NCI-H226 (cell line): ENCODE measurements at places on chromosomes 2 and 18.

DNA sequence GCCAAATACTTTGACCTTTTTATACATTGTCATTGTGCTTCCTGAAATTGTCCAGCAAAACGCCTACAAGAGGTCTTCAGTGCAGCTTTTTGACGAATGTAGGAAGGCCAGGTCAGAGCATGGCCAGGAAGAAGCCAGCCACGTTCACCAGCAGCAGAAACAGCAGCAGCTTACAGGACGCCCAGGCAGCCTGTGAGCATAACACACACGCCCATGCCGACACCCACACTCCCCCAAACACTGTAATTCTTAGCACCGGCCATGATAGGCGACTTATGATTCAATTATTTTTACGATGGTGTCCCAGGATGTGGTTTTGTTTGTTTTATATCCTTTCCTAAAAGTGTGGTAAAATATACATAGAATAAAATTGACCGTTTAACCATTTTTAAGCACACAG is 249.1 kb upstream of the SALL3 start:
- DNase-seq, result no peak

- DNase-seq, result no peak
Observed at GRCh38 chr2:176614930-176615329, 345.7 kb downstream of the MTX2 start.

DNA sequence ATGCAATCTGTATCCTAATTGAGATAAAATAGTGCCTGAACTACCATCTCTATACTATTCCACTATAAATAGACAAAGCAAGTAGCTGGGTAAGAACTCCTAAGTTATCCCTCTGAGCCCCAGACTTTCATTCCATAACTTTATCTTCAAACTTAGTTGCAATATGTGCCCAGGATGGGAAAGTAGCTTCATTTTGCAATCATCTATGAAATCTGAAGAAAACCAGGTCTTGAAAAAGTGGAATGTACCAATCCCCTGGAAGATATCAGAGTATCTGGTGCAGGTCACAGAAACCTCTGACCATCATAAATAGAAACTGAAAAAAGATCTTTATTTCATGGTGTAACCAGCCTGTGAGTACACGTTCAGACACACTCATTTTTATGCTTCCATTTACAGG is 78.1 kb upstream of the TMEM178A start:
- no peak for DNase-seq

DNA sequence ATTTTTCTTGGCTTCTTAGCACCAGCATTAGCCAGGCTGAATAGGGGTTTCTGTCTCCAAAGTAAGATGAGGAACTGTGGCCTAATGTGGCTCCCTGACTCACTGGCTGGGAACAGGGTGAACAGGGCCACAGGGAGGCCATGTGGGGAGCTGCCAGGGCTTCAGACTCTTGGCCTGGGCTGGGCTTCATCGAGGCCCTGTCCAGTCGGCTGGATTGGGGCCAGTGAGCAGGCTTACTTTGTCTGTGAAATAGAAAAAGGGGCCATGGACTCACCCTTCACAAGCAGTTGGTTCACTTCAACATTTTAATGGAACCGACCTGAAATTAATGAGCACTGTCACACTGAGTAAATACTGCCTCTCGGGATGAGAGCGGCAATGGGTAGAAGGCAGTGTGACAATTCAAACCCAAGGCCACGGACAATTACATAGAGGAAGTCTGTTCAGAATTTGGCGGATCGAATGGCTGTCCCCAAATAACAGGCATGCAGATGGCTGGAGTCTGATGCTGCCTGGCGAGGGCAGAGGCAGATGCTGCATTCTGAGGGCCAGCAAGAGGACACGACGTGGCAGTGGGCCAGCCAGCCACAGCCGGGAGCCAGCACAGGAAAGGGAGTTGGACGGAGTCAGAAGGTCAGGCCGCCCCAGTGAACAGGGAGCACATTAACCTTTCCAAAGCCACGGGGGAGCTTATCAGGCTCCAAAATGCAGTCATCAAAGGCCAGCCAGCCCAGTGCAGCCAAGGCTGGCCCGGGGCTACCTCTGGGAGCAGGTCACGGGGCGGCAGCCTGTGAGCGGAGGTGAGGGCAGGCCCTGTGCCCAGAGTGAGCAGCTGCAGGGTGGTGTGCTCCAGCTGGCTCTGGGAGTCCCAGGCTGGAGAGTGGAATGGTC is 146.6 kb upstream of the REV1 start:
- DNase-seq, result no peak

DNA sequence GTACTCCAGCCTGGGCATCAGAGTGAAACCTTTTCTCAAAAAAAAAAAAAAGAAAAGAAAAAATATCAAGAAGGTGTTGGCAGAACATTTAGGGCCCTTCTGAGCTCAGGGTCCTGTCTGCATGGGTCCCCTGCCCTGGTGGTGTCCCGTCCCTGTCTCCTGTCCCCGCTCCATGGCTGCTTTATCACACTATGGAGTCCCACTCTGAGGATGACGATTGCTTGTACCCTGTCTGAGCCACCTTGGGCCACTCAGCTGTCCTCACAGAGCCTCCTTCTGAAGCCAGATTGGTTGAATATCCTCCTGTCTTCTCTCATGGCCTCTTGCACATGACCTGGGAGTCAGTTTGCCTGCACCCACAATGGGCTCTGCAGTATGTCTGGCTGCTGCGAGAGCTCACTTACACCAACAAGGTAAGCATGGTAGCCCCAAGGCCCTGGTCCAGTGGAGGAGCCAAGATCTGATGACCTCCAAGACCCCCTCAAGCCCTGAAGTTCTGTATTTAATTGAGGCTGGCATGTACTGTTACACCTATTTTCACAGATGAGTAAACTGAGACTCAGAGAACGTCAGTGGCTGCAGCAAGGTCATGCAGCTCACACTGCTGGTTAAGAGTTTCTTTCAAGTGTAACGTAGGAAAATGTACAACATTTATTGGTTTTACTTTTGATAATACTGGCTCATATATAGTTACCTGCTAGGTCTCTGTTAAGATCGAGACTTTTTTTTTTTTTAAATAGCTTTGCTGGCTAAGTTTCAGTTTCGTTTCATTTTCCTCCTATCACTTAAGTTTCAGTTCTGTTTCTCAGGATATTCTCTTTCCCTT is 16.9 kb upstream of the ZCCHC2 start:
- DNase-seq, result no peak

DNA sequence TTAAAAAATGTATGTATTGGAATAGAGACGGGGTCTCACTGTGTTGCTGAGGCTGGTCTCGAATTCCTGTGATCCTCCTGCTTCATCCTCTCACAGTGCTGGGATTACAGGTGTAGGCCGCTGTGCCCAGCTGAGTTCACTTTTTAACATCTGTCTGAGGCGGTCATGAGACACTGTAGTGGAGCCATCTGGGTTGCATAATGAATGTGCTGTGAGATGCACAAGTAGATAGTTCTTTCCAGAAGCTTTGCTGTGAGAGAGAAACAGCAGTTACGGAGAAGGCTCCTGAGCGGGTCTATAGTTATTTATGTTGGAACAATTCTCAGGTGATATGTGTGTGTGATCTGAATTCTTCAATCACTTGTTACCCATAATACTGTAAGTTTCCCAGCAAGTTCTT is 3.1 kb downstream of the RMC1 start:
- DNase-seq, result no peak

GRCh38 chr2:238291550-238292281 is 3.3 kb upstream of the PER2 start:
- no peak for DNase-seq

DNA sequence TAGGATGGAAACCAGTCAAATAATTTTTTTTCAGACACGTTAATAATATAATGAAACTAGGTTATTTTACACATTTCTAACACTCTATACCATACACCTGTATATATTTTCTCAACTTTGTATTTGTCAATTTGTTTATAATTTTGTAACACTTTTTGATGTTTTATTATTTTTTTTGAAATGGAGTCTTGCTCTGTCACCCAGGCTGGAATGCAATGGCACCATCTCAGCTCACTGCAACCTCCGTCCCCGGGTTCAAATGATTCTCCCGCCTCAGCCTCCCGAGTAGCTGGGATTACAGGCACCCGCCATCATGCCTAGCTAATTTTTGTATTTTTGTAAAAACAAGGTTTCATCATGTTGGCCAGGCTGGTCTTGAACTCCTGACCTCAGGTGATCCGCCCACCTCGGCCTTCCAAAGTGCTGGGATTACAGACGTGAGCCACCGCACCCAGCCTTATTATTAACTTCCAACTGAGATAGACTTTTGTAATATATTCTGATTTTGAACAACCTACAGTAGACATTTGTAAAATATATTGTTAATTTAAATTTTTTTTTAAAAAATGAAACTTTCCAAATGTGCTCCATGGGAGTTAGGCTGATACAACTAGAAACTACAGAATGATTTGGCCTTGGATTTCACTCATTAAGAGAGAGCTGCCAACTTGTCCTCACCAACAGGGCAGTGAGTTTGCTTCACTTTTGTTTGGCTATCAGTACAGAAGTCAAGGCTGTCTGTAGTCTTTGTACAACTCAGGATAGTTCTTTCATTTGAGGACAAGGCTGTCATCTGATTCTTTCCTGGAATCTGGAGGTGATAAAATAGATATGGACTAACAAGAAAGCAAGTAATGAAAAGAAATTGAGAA is 33.9 kb upstream of the COBLL1 start:
- DNase-seq, result no peak

DNA sequence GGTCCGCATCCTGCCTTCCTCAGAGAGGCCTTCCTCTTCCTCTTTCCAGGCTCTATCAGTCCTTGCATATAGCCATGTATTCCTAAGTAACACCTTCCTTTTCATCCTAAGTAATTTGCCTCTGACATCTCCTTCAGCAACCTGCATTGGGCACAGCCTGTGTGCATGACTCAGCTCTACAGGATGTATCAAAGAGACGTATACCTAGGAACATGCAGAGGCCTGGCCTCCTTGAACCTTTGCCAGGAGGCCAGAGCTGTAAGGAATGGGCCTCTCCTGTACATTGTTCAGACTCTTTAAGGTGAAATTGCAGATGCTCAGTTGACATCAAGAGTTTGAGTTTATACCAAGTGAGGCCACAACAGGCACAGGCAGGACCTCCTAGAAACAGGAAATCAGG is 76.0 kb upstream of the CELF4 start:
- no peak for DNase-seq

DNA sequence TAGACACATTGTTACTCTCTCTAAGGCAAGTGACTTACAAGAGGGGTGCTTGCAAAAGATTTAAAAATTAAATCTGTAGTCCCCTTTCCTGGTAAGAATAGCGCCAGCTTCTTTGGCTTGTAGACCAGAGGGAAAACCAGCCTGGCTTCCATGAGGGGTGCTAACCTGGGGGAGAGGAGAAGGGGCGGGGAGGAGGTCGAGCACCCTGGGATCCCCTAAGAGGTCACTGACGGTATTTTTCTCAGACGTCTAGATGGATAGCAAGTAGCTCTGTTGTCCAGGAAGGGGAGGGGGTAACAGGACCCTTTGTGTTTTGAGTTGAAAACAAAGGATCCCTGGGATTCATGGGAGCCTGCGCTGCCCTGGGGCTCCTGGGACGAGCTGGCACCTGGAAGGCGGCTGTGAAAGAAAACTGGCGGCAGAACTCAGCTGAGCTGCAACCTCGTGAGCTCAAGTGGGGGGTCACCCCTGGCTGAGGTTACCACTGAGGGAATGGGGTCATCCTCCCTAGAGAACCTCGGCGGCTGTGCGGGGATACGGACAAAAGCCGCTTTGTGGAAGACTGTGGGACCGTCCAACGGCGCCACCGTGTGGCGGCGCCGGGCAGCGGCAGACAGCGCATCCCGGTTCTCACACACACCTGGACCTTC is 37.8 kb upstream of the MRPL19 start:
- peak; percentile 38 for DNase-seq

GRCh38 chr18:24846138-24846537 is 385.7 kb downstream of the HRH4 start:
- no peak for DNase-seq

DNA sequence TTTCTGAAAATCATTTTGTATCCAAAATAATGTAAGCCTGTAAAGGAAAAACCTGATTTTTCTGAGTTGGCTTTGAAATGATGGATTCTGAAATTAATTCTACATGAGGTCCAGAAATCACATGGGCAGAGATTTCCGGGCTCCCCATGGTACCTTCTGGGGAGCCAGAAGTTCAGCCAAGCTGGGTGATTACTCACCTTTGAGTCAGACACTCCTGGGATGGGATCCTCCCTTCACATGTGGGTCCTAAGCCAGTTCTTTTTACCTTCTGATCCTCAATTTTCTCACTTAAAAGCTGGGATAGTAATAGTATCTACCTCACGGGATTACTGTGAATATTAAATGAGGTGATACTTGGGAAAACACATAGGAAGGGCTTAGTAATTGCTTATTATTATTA is 179.8 kb upstream of the EPAS1 start:
- peak; percentile 79 for DNase-seq

DNA sequence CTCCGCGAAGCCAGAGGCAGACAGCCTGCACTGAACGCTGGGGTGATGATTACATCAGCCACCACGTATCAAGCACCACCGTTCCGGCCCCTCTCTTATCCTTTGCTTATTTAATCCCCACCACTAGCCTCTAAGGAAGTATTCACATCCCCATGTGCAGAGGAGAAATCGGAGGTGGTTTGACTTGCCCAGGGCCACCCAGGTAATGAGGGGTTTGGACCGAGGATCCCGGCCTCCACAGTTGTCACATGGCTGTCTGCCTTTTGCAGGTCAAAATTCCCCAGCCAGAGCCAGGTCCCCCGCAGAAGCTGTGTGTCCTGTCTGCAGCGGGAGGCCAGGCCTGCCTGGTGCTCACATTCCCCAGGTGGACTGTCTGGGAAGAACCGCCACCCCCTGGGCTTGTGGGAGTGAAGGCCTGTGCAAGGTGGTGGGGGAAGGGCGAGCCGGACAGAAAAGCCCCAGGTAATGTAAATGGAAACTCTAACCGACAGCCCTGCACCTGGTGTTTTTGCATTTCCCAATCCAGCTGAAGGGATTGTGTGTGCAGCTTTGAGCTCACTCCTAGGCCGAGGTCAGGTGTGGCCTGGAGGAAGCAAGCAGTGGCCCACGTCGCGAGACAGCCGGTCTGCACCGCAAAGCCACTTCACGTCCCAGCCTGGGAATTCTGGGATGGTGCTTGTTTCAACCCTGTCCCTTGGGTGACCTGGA is 108.5 kb upstream of the ID2 start:
- no peak for DNase-seq

- no peak for DNase-seq
Observed at GRCh38 chr2:237712477-237713377, 85.3 kb downstream of the LRRFIP1 start.

- no peak for DNase-seq
Observed at GRCh38 chr2:200617156-200618053, 31.6 kb downstream of the AOX1 start.

GRCh38 chr2:230861552-230862255 is 3.0 kb upstream of the ITM2C start:
- DNase-seq, result no peak

GRCh38 chr2:119736021-119736420 is 23.7 kb upstream of the PTPN4 start:
- no peak for DNase-seq

DNA sequence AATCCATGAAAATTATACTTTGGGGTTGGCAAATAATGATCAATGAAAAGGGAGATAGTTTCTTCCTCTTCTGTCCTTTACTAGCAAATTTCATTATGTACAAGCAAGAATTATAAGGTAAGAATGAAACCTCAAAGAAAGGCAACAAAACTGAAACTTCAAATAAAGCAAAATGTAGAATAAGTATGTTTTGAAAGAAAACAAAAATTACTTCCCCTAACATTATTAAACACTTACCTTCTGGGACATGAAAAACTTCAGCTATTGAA is 29.4 kb downstream of the THADA start:
- DNase-seq, result no peak
